ENCODE measurements at places on chromosomes 1 and 21.

- DNase-seq, result no peak
Observed at GRCh38 chr1:166164995-166165660, 1.7 kb downstream of the FAM78B start.

GRCh38 chr1:194176212-194176611 is 989.8 kb upstream of the B3GALT2 start:
- DNase-seq, result no peak

- DNase-seq, result no peak
Observed at GRCh38 chr1:90725657-90726424, 8.7 kb upstream of the BARHL2 start.

- DNase-seq, result no peak
Observed at GRCh38 chr1:8091691-8092090, 65.6 kb upstream of the ERRFI1 start.

GRCh38 chr1:53145942-53146708 is 3.7 kb upstream of the SLC1A7 start:
- no peak for DNase-seq

DNA sequence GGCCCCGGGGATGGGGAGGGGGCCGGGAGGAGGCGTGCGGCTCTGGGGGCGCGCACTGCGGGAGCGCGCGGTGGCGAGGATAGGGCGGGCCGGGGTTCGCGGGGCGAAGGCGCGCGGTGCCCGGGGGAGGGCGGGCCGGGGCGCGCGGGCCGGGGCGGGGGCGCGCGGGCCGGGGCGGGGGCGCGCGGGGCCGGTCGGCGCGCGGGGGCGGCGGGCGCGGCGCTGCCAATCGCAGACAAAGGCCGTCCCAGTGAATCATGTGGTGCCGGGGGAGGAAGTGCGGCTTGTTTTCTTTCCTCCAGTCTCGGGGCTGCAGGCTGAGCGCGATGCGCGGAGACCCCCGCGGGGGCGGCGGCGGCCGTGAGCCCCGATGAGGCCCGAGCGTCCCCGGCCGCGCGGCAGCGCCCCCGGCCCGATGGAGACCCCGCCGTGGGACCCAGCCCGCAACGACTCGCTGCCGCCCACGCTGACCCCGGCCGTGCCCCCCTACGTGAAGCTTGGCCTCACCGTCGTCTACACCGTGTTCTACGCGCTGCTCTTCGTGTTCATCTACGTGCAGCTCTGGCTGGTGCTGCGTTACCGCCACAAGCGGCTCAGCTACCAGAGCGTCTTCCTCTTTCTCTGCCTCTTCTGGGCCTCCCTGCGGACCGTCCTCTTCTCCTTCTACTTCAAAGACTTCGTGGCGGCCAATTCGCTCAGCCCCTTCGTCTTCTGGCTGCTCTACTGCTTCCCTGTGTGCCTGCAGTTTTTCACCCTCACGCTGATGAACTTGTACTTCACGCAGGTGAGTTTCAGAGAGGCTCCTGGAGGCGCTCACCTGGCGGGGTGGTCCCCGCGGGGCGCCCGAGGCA is at the start of gene GPR137B:
Gene GPR137B, plus strand, starts transcription at position 287 of the 851 bp plus-strand sequence. Its CDS starts 84 bp downstream, at position 371.
- peak; percentile 67 for DNase-seq

DNA sequence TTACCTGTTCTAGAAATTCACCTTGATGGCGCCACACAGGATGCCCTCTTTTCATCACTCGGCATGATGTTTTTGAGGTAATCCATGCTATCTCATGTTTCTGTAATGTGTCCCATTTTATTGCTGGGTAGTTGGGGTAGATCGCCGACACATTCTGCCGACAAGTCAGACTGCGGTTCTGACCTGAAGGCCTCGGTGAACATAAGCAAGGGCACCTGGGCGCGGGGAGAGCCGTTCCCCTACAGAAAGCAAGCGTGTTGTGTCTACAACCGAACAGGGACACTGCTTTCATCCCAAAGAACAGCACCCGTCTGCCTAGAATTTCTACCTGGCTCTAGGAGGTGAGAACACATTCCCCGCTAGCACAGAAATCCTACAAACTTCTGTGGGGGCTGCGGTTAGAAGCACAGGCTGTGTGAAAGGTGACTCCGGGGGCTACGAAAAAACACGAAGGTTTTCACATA is 149.2 kb downstream of the PPIAL4G start:
- DNase-seq, result no peak

DNA sequence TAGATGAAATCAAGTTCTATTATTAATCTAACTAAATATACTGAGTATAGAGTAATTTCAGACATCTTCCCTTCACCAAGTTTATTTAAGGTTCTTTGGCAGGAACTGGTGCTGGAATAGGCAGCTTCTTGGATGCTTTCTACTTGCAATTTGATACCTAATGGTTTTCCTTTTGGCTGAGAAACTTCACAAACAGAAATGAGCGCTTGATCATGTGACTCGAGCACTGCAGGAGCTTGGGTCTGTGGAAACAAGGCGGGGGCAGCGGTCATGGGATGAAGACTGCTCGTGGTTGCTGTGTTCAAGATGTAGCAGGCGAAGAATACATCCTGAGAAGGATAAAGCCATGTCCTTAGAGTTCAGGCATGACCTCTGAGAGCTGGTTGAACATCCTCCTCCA is 136.8 kb downstream of the PTPRC start:
- no peak for DNase-seq

- DNase-seq, result peak; percentile 66
Observed at GRCh38 chr21:33976082-33977016, 60.7 kb upstream of the ATP5PO start.

GRCh38 chr1:25544819-25545218 is 1.4 kb downstream of the LDLRAP1 start:
- DNase-seq, result no peak

- DNase-seq, result no peak
Observed at GRCh38 chr1:152442765-152443164, 28.7 kb upstream of the CRNN start.

DNA sequence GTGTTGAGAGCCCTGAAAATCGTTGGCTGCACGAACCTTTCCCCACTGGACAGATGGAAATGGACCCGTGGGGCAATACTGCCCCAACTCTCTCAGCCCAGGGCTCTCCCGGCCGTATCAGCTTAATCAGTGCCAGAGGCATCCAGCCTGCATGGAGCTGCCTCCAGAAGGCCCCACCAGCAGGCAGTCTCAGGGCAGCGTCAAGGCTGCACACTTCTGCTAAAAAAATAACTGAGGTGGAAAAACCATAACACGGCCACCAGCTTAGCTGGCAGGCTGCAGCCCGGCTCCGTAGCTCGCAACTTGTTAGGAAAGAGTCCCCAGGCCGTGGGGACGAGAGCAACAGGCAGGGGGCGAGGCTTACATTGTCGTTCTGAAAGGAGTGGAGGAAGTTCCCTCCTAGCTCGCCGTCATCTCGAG is 27.9 kb downstream of the MRPL37 start:
- no peak for DNase-seq

DNA sequence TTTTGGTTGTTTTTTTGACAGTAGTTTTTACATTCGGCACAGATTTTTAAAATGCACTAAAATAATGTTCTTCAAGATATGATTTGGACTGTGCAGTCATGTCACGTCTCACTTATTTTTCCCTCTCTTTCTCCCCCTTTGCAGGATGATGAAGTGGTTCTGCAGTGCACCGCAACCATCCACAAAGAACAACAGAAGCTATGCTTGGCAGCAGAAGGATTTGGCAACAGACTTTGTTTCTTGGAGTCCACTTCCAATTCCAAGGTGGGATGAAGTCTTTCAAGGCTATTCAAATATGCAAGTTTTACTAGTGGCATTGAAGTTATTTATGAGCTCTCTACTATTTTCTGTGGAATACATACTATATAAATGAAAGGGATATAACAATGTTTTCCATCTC is 228.4 kb downstream of the RYR2 start:
- DNase-seq, result no peak

- DNase-seq, result no peak
Observed at GRCh38 chr1:61638296-61638695, 86.6 kb downstream of the TM2D1 start.

GRCh38 chr1:184509105-184509504 is 122.3 kb downstream of the C1orf21 start:
- no peak for DNase-seq

GRCh38 chr1:159274631-159275030 is 27.5 kb upstream of the FCER1A start:
- DNase-seq, result no peak

DNA sequence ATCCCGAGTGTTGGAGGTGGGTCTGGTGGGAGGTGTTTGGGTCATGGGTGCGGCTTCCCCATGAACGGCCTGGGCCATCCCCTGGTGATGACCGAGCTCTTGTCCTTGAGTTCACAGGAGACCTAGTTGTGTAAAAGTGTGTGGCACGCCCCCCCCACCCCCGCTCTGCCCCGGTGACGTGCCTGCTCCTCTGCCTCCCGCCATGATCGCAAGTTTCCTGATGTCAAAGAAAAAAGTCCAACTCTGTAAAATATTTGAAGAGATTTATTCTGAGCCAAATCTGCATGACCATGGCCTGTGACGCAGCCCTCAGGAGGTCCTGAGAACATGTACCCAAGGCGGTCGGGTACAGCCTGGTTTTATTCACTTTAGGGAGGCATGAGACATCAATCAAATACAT is 125.1 kb upstream of the COL6A1 start:
- no peak for DNase-seq

- DNase-seq, result no peak
Observed at GRCh38 chr1:43071241-43071640, 100.8 kb downstream of the EBNA1BP2 start.

DNA sequence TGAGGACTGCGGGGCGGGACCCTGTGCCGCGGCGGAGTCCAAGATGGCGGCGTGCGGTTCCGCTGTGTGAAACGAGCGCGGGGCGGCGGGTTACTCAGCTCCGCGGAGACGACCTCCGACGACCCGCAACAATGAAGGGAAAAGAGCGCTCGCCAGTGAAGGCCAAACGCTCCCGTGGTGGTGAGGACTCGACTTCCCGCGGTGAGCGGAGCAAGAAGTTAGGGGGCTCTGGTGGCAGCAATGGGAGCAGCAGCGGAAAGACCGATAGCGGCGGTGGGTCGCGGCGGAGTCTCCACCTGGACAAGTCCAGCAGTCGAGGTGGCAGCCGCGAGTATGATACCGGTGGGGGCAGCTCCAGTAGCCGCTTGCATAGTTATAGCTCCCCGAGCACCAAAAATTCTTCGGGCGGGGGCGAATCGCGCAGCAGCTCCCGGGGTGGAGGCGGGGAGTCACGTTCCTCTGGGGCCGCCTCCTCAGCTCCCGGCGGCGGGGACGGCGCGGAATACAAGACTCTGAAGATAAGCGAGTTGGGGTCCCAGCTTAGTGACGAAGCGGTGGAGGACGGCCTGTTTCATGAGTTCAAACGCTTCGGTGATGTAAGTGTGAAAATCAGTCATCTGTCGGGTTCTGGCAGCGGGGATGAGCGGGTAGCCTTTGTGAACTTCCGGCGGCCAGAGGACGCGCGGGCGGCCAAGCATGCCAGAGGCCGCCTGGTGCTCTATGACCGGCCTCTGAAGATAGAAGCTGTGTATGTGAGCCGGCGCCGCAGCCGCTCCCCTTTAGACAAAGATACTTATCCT is 430 bp downstream of the RBM15 start:
- DNase-seq, result peak; percentile 64

DNA sequence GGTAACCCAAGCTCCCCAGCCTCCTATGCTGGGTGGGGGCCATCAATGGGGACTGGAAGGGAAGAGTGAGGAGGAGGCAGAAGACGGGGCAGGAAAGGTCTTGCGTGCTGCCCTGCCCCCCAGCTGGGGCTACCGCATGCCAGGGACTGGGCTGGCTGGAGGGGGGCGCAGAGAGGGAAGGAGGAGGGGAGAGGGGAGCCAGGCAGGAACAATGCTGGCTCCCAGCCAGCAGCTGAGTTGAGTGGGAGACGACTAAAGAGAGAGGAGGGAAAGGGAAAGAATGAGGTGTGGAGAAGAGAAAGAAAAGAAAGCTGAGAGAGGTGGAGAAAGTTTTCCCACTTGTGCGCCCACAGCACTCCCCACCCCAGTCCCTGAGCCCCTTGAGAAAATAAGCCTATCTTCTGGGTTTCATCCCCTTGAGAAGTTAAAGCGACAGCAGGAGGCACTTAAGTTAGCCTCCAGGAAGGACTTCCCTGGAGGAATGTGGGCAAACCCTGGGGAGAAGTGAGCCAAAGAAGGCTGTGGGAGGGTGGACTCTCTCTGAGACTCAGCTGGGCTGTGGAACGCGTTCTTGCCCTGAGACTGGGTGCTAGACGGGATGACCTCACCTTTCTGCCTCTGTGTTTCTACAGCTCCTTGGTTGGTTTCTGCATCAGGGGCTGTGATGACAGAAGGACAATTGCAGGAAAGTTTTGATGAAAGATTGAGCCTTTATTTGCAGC is 12.9 kb upstream of the NES start:
- no peak for DNase-seq

- no peak for DNase-seq
Observed at GRCh38 chr1:200081969-200082245, 54.4 kb downstream of the NR5A2 start.

DNA sequence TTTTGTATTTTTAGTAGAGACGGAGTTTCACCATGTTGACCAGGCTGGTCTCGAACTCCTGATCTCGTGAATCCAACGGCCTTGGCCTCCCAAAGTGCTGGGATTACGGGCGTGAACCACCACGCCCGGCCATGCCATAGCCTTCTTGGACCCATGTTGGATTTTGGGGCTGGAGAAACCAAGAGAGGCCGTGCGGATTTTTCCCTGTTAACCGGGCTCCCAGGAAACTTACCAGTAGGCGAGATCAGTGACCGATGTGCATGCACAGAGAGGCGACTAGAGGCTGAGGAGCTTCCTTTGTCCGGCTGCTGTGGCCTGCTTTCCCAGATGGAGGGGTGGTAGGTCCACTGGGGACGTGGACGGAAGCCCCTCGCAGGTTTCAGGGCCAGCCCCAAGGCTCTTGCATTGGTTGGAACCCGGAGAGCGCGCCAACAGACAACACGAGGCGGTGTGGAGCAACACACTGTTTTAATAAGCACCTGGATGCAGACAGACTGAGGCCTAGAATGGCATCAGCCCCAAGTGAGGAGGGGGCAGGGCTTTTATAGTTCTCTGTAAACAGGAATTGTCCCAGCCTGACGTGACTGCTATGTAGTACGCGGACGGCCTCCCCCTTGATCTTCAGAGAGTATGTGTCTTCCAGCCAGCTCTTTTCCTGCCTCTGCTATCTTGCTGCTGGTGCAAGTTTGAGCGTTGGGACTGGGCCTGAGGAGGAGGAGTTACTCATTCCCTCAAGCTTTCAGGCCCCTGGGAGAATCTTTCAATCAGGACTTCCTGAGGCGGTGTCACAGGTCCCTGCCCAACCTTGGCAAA is at the start of gene ERVH48-1:
Gene ERVH48-1, minus strand, starts transcription at position 517 of the 813 bp plus-strand sequence. CDS start 6,624 bp downstream, outside the sequence.
- no peak for DNase-seq

DNA sequence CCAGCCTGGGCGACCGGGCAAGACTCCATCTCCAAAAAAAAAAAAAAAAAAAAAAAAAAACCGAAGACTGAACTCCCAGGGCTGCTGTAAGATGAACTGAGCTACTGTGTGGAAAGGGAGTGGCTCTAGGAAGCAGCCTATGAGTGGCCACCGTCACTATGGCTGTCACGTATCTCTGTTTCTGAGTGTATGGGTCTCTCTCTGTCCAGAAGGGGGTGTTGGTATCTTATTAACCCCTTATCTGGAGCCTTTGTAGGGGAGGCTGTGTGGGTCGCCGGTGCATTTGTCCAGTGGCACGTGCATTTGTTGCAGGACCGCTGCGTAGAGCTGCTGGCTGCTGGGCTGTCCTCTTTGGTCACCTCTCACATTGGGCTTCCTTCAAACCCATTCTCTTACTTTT is 326.6 kb downstream of the CAMTA1 start:
- no peak for DNase-seq

Measured in activated naive CD4-positive, alpha-beta T cell treated with Interleukin-2 at 50 U/mL for 16 hours (primary cell).